ENCODE measurements at places on chromosomes 1 and 21.

- DNase-seq, result no peak
These were observed 237.1 kb downstream of the TRABD2B start for GRCh38 chr1:47759936-47760629.

DNA sequence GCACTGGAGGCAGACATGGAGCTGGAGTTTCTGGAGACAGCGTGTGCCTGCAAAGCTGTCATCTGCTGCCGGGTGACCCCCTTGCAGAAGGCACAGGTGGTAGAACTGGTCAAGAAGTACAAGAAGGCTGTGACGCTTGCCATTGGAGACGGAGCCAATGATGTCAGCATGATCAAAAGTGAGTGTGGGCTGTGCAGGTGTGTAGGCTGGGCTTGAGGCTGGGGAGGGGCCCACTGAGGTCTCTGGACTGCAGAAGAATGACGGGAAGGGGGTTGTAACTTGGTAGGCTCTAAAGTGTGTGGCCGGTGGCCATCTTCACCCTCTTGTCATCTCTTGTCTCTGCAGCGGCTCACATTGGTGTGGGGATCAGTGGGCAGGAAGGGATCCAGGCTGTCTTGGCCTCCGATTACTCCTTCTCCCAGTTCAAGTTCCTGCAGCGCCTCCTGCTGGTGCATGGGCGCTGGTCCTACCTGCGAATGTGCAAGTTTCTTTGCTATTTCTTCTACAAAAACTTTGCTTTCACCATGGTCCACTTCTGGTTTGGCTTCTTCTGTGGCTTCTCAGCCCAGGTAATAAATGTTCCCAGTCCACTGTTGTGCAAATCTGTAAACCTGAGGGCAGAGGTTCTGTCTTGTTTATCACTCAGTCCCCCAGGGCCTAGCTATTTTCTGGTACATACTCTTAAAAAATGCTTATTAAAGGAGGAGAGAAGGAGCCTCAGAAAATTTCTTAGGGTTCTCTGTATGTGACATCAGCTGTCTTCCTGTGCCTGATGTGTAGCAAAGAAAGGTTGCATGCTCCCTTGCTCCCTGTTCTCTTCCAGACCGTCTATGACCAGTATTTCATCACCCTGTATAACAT lies 19.9 kb downstream of the ATP8B2 start:
- DNase-seq, result peak; percentile 70

DNA sequence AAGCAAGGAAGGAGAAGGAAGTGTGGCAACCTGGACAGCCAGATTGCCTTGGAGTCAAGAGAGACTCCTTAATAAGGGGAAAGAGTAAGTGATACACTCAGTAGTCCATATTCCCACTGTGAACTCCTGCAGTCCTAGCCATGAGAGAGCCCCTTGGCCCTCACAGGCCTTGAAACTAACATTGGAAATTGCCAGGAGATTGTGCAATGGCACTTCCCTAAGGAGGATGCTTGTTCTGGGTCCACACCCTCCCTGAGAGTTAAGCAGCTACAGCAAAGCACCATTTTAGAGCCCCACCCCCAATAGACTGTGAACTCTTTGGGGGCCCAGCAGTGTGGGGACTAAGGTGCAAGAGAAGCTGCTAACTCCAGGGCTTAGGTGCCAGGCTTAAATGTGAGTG lies 367.7 kb upstream of the CAMK1G start:
- DNase-seq, result no peak

DNA sequence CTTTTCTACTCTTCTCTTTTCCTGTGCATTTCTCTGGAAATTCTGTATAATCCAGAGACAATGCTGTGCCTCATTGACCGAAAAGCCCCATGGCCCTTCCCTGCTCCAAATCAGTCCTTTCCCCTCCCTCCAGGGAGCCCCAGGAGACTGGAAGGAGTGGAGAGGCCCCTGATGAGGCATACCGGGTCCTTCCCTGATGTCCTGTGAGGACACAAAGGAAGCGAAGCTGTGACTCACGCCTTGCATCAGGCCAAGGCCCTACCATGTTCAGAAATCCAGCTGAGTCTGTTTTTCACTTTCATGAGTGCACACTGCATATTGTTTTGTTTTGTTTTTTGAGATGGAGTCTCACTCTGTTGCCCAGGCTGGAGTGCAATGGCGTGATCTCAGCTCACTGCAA lies 38.7 kb upstream of the BECN2 start:
- no peak for DNase-seq

DNA sequence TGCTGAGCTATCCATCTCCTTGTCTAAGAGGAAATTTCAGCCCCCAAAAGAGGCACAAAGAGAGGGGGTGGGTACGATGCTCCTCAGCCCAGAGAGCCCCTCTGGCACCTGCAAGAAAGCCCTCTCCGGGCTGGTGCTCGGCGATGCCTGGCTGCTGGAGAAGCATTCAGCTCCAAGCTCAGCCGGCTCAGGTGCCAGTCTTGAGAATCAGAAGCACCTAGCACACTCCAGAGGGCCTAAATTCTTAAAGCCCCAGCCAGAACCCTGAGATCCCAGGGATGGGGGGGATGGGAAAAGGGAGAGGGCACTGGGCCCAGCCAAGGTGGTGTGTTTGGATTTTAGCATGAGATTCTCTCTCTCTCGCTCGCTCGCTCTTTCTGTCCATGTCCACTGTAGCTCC lies 2.9 kb downstream of the GRIK3 start:
- no peak for DNase-seq

- DNase-seq, result no peak
These were observed 123.3 kb downstream of the SMYD3 start for GRCh38 chr1:246383791-246384190.

GRCh38 chr1:117257291-117257690 lies 46.6 kb upstream of the VTCN1 start:
- DNase-seq, result no peak

- no peak for DNase-seq
These were observed 32.8 kb downstream of the EPRS1 start for GRCh38 chr1:220013497-220013896.

DNA sequence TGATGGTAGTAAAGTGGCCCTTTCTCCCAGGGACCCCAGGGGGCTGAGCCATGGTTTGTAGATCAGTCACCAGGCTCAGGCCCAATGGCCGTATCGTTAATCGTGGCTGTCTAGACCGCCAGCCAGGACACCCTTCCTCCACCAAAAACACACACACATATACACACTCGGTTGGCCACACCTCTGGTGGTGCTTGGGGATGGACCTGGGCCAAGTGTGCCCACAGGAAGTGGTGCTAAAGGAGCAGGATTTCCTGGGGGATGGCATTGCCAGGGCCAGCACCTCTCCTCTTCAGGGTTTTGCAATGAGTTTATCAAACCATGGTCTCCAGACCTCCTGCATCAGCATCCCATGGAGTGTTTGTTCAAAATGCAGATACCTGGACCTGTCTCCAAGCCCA lies 36.2 kb downstream of the CITED4 start:
- DNase-seq, result no peak

DNA sequence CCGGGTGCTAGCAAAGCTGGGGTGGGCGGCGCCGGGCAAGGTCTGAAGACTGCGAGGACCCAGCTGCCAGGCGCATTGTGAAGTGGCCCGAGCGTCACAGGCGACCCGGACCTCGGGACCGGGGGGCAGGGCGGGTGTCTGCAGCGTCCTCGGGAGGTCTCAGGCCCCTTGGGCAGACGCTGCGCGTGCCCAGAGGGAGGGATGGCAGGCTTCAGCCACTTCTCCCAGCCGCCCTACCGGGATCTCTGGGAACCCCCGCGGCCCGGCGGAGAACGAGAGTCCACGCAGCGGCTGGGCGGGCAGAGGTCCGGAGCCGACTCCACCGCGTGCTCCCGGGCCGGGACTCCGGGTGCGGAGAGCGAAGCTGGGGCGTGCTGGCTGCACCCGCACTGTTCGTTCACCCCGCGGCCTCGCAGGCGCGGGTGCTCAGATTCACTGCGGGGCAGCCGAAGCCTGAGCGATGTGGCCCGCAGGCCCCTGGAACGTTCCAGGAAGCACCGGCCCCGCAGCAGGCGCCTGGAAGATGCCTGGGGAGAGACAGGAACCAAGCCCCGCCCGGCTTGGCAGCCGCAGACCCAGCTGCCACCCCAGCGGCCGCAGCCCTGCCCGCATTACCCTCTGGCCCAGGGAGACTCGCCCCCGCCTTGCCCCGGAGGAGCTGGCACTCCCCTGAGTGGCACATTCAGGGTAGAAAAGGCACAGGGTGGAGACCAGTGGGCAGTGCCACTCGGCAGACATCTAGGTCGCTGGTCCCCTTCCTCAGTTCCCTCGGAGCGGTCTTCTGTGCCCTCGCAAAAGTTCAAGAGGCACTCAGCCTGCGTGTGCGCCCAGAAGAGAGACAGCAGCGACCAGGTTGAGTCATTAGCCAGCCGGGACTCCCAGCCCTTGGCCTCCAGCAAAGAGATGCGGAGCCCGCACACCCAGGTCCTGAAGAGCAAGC lies at the start of gene CCDC185:
TSS of gene CCDC185 (plus strand) at position 141 of the 940 bp plus-strand sequence. CDS start at position 202, 61 bp downstream.
- DNase-seq, result no peak

DNA sequence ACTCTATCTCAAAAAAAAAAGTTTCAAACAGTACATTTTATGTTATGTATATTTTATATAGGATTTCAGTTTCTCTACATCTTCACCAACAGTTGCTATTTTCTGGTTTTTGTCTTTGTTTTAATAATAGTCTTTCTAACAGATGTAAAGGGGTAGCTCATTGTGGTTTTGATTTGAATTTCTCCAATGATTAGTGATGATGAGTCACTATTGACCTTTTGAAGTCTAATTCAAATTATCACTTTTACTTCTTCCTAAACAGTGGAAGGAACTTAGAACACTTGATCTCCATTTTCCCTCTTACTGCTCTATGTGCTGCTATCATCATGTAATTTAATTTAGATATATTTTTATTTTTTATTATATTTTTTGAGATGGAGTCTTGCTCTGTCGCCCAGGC lies 31.7 kb upstream of the SHCBP1L start:
- DNase-seq, result no peak

DNA sequence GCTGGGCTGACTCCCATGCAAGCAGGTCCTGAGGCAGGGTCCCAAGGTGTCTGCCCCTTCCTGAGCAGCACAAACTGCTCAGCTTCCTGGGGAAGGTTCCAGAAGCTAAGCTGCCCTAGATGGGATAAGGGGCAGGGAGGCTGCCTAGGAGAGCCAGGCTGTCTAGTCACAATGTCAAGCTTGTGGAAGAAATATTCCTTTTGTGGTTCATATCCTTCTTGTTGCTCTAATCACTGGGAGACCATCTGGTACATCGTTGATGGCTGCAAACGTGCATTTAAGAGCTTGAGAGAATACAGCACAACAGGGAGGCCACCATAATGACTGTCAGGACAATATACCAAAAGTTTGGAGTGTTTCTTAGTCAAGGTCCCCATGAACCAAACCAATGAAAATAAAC lies 67.4 kb downstream of the SLC16A1 start:
- no peak for DNase-seq

- no peak for DNase-seq
These were observed 28.1 kb downstream of the ANGPTL3 start for GRCh38 chr1:62625415-62625814.

DNA sequence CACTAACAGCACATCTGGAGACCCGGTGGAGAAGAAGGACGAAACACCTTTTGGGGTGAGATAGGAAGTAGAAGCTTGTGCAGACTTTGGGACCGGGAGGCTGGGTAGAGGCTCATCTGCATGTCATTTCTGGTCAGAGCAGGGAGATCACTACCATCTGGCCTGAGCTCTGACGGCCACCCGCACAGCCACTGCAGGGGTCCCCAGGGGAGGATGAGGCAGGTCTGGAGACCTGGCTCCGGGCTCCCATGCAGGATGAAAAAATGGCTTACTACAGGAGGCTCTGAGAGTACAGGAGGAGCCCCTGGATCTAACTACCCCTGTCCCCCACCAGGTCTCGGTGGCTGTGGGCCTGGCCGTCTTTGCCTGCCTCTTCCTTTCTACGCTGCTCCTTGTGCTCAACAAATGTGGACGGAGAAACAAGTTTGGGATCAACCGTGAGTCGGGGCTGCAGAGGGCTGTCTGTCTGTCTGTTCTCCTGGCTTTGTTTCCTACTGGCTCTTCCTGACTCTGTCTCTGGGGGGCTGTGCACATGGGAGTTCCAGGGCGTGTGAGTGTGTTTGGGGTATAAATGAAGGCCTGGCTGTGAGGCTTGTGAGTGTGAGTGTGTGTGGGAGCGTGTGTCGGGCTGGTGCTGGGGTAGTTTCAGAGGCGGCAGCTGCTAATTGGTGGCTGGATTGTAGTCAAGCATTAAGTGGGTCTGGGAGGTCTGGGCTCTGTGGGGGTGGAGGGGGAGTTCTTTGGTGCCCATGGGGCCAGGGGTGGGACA lies 14.1 kb downstream of the NTRK1 start:
- DNase-seq, result no peak

GRCh38 chr1:6470132-6471085 lies 4.4 kb upstream of the TNFRSF25 start:
- no peak for DNase-seq

DNA sequence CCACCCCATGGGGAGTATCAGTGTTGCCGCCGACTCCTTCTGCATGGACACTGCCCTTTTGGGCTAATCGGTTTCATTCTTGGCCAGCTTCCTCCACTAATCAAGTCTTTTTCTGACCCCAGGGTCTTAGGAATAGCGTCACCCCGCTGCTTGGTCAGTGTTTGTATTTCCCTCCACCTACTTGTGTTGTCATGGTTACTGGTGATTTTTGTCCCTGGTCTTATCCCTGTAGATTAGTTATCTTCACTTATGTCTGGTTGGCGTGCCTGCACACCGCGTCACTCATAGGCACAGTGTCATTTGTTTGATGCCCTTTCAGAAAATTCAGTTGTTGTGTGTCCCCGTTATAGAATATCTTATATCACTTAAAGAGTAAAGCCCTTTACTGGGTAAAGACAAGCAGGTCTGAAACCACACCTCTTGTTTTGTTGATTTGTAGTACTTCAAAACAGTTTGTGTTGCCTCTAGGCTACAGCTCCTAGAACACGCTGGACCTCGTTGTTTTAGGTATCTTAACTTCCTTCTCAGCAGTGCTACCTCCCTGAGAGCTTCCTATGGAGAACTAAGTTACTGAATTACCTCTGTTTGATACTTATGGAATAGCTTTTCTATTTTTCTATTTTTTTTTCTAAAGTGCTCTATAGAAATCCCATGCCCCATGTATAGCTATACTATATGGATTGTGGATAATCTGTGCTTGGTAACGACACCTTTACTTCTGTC lies 868 bp downstream of the PPP1R12B start:
- DNase-seq, result no peak

GRCh38 chr1:147635342-147635741 lies 35.0 kb downstream of the ACP6 start:
- DNase-seq, result no peak

DNA sequence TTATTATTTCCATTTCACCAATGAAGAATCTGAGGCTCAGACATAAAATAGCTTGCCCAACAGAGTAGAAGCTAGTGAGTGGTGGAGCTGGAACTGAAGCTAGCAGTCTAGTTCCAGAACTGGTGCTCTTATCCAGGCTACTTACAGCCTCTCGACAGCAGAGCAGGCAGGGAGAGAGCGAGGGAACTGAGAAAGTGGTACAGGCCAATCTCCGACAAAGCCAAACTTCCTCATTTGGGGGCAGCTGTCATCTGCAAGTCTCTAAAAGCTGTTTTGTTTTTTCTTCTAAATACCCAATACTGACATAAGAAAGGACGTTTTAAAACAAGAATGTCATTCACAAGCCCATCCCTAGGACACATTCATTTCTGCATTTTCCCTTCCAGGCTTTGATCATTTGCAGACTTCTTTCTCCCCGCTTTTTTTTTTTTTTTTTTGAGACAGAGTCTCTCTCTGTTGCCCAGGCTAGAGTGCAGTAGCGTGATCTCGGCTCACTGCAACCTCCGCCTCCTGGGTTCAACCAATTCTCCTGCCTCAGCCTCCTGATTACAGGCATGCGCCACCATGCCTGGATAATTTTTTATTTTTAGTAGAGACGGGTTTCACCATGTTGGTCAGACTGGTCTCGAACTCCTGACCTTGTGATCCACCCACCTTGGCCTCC lies 20.0 kb downstream of the YIPF1 start:
- no peak for DNase-seq
